ENCODE measurements at places on chromosomes 4 and X. TPM values are rescaled to one million over a fixed set of nuclear protein-coding genes. Genes with fewer than 3 reads are reported as not detected.

- no peak overlapping the region for H3K4me3 ChIP-seq
- H3K36me3 ChIP-seq, result no peaks in the 10 kb centered on the region
- no peaks in the 10 kb centered on the region for H3K27me3 ChIP-seq
- peaks cover 10% of the 10 kb centered on the region for H3K4me1 ChIP-seq
- no peak overlapping the region for H3K27ac ChIP-seq
Observed at GRCh38 chrX:45485719-45486118, 285.0 kb upstream of the DIPK2B start.

DNA sequence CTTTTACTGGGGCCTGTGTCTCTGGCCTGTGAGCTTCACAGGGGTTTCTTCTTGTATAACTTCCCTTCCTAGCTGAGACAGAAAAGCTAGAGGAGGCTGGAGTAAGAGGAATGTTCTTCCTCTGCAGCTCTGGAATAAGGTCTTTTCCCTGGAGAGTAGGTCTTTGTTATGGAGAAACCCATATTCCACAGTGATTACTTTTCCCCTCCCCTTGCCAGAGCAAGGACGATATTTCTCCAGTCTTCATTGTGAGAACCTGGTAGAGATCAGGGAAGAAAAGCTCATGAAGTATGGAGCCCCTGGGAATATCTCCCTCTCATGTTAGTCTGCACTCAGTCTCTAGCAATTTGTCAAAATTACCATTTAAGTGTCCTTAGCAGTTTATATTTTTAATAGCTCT lies 18.7 kb upstream of the GLRB start:
- H3K27ac ChIP-seq, result no peak overlapping the region
- DNase-seq, result no peak
- H3K4me3 ChIP-seq, result no peak overlapping the region

DNA sequence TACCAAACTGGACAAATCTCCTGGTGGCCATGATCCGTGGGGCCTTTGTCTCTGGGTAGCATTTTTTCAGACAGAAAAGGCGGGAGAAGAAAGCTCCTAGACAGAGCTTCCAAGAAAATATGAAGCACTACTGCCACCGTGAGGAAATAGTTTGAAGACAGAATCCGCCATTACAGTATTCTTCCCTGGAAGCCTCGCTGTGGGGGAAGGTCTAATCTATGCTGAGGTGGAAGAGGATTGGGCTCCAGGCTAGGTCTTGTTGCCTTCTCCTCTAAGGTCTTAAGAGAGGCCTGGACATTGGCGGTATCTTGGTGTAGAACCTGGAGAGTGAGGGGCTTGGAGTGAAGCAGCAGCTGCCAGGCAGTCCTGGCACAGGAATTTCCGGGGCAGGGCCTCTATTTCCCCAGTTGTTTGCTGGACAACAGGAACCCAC lies 218.9 kb downstream of the OR13H1 start:
- H3K4me1 ChIP-seq, result no peaks in the 10 kb centered on the region
- H3K4me3 ChIP-seq, result no peak overlapping the region
- H3K27ac ChIP-seq, result no peak overlapping the region
- no peak for DNase-seq
- peaks cover 14% of the 10 kb centered on the region for H3K36me3 ChIP-seq

- H3K4me3 ChIP-seq, result no peak overlapping the region
- DNase-seq, result no peak
- H3K36me3 ChIP-seq, result no peaks in the 10 kb centered on the region
- no peak overlapping the region for H3K27ac ChIP-seq
- H3K27me3 ChIP-seq, result peaks cover 9% of the 10 kb centered on the region
- no peaks in the 10 kb centered on the region for H3K4me1 ChIP-seq
Observed at GRCh38 chr4:129327637-129328036, 231.7 kb downstream of the C4orf33 start.

Gene BBS12
- 3.9 TPM for total RNA-seq
